Colonic mucosa (tissue), 4 donors: ENCODE measurements at places on chromosomes 2 and 18. TPM values are rescaled to one million over a fixed set of nuclear protein-coding genes. Genes with fewer than 3 reads are reported as not detected.

DNA sequence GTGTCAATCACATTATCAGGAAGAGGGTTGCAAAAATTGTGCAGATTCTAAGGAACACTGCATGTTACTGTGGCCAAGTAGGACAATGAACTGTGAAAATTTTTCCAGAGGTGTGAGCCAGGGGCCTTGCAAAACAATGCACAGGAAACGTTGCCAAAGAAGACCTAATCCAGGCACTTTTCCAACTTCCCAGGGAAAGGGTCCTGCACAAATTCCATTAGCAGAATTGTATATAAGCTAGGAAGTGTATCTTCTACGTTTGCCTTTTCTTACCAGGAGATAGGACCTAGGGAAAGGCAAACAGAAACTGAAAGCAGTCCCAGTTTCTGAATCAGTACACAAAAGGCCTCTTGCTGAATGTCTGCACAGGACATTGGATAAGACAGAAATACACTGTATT is 1888.3 kb upstream of the CELF4 start:
- H3K4me3 ChIP-seq: no peak overlapping the region
- no peaks in the 10 kb centered on the region for H3K4me1 ChIP-seq
- no peaks in the 10 kb centered on the region for H3K36me3 ChIP-seq
- DNase-seq: no peak
- H3K27me3 ChIP-seq: no peaks in the 10 kb centered on the region

The C2orf72 gene
- total RNA-seq: 82.5 TPM

GRCh38 chr2:117027646-117028045 is 786.8 kb upstream of the DDX18 start:
- H3K27ac ChIP-seq: no peak overlapping the region
- H3K27me3 ChIP-seq: no peaks in the 10 kb centered on the region
- H3K4me3 ChIP-seq: no peak overlapping the region

- DNase-seq: no peak
- no peaks in the 10 kb centered on the region for H3K27me3 ChIP-seq
- H3K27ac ChIP-seq: no peak overlapping the region
- H3K4me1 ChIP-seq: no peaks in the 10 kb centered on the region
These were observed 508.9 kb upstream of the TCF4 start for GRCh38 chr18:56096861-56097260.

- no peak overlapping the region for H3K27ac ChIP-seq
- no peaks in the 10 kb centered on the region for H3K27me3 ChIP-seq
These were observed 713.7 kb downstream of the ADCYAP1 start for GRCh38 chr18:1618364-1618763.

GRCh38 chr2:763766-764525 is 86.7 kb upstream of the TMEM18 start:
- no peaks in the 10 kb centered on the region for H3K4me1 ChIP-seq
- H3K4me3 ChIP-seq: no peak overlapping the region
- DNase-seq: no peak
- H3K36me3 ChIP-seq: no peaks in the 10 kb centered on the region
- no peaks in the 10 kb centered on the region for H3K27me3 ChIP-seq
- no peak overlapping the region for H3K27ac ChIP-seq

The CRYGA gene
- total RNA-seq: not detected

DNA sequence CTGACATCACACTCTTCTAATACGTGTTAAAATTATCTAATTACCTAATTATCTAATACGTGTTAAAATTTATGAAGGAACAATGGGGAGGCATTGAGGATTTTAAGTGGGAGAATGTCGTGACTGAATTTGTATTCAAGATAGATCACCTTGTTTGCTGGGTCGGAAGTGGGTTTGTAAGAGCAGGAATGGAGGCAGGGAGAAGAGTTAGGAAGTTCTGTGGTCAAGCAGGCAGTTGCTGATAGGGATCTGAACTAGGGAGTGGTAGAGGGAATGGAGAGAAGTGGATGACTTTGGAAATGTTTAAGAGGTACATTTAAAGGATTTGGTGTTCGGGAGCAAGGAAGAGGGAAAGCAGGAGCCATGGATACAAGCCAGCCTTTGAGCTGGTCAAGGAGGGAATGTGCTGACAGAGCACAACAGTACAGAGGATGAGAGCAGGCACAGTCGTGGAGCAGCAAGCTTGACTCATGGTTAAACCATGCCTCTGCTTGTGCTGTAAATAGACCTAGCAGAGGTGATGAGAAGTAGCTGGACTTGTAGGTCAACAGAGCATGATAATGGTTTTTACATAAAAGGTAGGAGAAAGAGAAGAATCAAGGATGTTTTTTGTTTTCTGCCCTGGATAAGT is 16.2 kb downstream of the IL18RAP start:
- DNase-seq: no peak
- no peaks in the 10 kb centered on the region for H3K27me3 ChIP-seq
- no peaks in the 10 kb centered on the region for H3K4me1 ChIP-seq
- no peak overlapping the region for H3K4me3 ChIP-seq
- H3K36me3 ChIP-seq: no peaks in the 10 kb centered on the region

DNA sequence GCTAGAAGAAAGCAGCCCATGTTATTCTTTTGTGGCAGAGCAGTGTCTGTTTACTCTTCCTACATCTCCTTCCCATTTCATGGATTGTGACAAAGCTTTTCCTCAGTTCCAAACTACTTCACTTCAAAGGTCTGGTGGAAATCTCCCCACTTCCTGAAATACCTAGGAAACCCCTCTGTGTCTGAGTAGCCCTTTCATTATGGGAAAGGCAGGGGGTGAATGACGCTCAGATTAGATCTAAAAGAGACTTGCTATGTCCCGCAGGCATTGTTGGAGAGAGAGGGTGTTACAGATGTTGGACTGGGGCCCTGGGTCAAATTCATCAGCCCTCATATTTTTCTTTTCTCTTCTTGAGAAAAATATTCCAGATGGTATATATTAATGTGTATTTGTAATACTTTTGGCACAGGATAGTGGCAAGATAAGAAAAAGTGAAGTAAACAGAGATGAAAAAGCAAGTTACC is 675.0 kb downstream of the IRS1 start:
- H3K27ac ChIP-seq: no peak overlapping the region
- H3K36me3 ChIP-seq: no peaks in the 10 kb centered on the region
- H3K4me1 ChIP-seq: no peaks in the 10 kb centered on the region
- H3K4me3 ChIP-seq: no peak overlapping the region

DNA sequence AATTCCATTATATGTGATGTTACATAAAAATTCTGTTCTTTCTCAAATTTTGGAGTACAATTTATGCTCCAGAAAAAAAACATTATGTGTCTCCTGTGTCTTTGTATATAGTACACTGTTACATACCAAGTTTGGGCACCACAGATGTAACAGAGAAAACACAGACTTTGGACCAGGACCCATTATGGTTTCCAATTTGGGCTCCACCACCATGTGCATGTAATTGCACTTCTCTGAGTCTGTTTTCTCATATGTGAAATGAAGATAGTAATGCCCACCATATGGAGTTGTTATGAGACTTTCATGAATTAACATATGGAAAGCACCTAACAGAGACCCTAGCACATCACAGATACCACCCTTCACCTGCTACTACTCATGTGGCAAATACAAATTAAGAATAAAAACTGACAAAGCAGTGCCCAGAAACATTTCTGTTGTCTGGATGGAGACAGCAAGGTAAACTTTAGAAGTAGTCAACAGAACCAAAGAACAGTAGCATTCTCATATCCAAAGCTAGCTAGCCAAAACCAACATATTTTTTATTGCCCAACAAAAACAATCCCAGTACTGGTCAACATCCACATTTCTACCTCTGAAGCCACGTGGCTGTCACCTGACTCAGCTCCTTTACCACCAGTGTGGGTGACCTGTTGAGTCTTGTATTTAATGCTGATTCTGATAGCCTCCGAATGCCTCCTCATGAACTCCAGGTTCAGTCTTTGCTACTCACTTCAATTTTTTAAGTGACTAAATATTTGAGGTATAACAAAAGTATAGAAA is 42.9 kb downstream of the ANTXR1 start:
- DNase-seq: no peak
- H3K36me3 ChIP-seq: no peaks in the 10 kb centered on the region
- no peaks in the 10 kb centered on the region for H3K27me3 ChIP-seq
- no peak overlapping the region for H3K4me3 ChIP-seq
- H3K4me1 ChIP-seq: no peaks in the 10 kb centered on the region
- H3K27ac ChIP-seq: no peak overlapping the region

The DHRS9 gene
- 102 TPM for total RNA-seq

The RGPD3 gene
- 0.05 TPM for total RNA-seq

The ANKAR gene
- 6.7 TPM for total RNA-seq

GRCh38 chr2:161010503-161011015 is 149.7 kb upstream of the TANK start:
- H3K27ac ChIP-seq: no peak overlapping the region
- H3K4me1 ChIP-seq: no peaks in the 10 kb centered on the region
- no peak for DNase-seq
- H3K36me3 ChIP-seq: no peaks in the 10 kb centered on the region
- no peak overlapping the region for H3K4me3 ChIP-seq

GRCh38 chr2:85887566-85888019 is 1.2 kb downstream of the ST3GAL5 start:
- H3K27ac ChIP-seq: peak overlapping the region; percentile 78
- peaks cover 5% of the 10 kb centered on the region for H3K4me1 ChIP-seq
- H3K36me3 ChIP-seq: no peaks in the 10 kb centered on the region
- H3K27me3 ChIP-seq: peaks cover 8% of the 10 kb centered on the region

- no peaks in the 10 kb centered on the region for H3K27me3 ChIP-seq
- no peaks in the 10 kb centered on the region for H3K4me1 ChIP-seq
- no peak overlapping the region for H3K27ac ChIP-seq
- H3K36me3 ChIP-seq: no peaks in the 10 kb centered on the region
- no peak for DNase-seq
- no peak overlapping the region for H3K4me3 ChIP-seq
These were observed 70.9 kb downstream of the NFATC1 start for GRCh38 chr18:79466591-79466990.

The PHLPP1 gene
- total RNA-seq: 24.2 TPM

GRCh38 chr2:120032297-120032696 is 19.4 kb downstream of the EPB41L5 start:
- H3K4me1 ChIP-seq: no peaks in the 10 kb centered on the region
- no peak for DNase-seq
- H3K27me3 ChIP-seq: no peaks in the 10 kb centered on the region
- H3K36me3 ChIP-seq: no peaks in the 10 kb centered on the region

The TIMM21 gene
- total RNA-seq: 45.5 TPM

DNA sequence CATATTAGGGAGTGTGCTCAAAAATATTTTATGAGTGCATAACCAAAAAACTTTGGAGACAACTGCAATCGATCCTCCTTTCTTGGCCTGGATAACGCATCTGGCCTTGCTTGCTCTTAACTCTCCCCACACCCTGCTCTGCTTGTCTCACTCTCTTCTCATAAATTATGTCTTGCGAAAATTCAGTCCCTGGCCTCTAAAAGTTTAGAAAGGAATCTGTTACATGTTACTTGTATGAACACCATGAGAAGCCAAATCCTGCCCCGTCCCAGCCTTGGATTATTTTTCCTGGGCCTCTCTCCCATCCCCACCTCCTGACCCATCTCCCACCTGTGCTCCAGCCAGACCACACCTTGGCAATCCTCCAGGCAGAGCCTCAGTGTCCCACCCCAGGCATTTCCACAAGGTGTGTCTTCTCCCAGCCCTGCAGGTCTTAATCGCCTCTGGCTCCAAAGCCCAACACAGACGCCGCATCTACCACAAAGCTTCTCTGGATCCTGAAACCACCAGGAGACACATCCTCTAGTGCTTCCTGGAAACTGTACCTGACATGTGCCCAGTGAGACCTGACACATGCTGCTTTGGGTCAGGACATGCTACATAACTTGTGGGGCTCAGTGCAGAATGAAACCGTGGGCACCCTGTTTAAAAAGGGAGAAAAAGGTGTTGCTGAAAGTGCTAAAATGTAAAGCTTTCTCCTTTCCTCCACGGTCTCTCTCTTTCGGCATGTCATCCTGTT is 99.6 kb upstream of the ST3GAL5 start:
- H3K4me1 ChIP-seq: no peaks in the 10 kb centered on the region
- no peaks in the 10 kb centered on the region for H3K36me3 ChIP-seq
- H3K4me3 ChIP-seq: no peak overlapping the region

DNA sequence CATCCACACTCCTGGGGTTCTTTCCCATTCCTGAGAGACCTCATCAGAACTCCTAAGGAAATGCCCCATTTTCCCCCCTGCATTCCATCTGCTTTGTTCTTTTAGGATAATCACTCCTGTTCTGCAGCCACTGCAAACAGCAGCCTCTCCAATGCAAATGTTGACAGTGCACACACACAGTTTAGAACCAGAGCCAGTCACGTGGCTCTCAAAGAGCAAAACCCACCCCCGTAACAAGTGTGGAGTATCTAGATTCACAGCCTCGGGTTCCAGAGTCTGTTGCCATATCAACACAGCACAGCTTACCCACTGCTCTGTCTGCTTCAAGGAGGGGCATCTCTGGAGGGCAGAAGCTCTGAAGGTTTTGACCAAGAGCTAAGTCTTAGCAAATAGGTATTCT is 180.0 kb downstream of the NAPG start:
- H3K36me3 ChIP-seq: no peaks in the 10 kb centered on the region
- H3K4me3 ChIP-seq: no peak overlapping the region
- DNase-seq: no peak
- no peak overlapping the region for H3K27ac ChIP-seq

The RIT2 gene
- total RNA-seq: not detected

DNA sequence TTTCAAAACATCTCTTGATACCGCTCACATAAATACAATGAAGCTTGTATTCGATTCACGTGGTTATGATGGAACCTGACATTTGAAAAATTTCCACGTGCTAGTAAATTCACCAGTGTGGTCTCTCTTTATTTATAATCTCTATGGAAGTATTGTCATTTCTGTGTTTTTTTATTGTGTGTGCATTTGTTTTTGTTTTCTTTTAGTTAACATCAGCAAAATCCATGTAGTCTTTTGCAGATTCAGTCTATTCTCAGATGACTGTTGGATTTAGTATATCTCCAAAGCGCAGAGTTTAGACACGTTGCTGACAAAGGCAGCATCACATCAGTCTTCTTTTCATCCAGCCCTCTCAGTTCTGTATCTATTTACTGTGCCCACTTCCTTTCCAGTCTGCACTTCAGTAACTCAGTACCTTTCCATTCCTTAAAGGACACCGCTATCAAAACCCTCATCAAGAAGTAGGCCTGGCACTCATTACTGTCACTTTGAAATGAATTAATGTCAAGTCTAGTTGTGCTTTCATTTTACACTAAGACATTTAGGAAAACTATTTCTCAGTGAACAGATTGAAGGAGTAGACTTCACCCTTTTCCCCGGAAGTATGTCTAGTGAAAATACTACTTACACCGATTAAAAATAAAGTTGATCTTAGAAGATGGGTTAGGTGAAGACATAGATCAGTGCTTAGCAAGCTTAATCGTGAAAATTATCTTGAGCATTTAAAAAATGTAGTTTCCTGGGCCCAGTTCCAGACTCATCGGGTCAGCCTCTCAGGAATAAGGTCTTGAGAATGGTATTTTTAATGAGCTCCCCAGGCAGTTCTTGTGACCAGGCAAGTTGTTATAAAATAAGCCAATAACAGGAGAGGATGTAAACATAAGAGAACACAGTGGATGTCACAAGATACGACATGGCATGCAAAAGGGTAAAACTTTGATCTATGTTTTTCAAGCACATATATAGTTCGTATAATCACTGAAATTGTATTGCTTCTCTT is 506.8 kb upstream of the ZEB2 start:
- no peak for DNase-seq
- no peak overlapping the region for H3K4me3 ChIP-seq
- H3K4me1 ChIP-seq: no peaks in the 10 kb centered on the region

The PAX3 gene
- total RNA-seq: not detected
